ENCODE measurements at places on chromosomes 1 and 21.

DNA sequence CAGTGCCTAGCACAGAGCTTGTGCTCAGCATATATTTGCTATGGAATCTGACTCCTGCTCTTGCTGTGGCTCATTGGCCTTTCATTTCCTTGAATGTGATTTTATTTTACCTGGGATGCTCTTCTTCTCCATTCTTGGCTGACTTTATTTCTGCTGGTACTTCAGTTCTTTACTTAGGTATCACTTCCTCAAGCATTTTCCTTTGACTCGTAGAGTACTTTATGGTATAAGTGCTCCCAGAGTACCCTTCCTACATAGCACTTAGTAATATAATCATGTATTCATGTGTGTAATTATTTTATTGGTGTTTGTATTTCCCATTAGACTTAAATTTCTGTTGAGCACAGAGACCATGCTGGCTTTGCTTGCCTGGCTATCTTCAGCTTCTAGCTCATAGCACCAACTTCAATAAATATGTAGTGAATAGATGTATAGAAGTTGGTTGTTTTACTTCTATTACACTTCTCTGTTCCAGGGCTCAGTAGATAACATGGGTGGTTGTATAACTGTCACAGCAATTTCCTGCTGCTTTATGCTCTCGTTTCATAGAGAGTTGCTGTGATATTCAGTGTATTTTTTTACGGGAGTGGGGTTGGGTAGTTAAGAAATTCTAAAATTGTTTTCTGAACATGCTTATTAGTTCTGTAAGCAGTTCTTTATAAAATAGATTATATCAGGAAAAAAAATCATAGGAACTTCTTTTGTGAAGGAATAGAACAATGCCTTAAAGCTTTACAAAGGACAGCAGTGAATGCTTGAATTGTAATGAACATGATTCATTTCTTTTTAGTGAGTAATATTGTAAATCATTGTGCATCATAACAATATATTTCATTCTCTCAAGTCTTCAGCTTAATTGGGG lies 112.2 kb downstream of the NEK7 start:
- DNase-seq = no peak

GRCh38 chr1:239735111-239735510 lies 348.7 kb downstream of the CHRM3 start:
- no peak for DNase-seq

DNA sequence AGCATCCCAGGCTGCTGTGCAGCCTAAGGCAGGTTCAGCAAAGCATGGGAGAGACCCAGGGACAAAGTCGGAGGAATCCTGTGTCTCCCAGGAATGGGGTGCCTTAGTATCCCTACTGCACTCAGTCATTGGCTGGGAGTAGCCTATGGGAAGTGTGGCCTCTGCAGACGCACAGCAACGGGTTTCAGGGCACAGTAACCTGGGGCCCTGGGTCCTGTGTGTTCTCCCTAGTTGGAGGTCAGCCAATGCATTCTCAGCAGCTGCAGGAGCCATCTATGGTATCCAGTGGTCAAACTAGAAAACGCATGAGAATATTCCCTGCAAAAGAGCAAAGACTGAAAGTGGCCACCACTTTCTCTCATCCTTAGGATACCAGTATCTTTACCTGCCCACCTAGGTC lies 13.7 kb upstream of the C1orf21 start:
- no peak for DNase-seq

- DNase-seq = no peak
Measured at GRCh38 chr1:192571668-192572067, 3.9 kb upstream of the RGS1 start.

- peak; percentile 67 for DNase-seq
Measured at GRCh38 chr1:64623750-64624191, 121.1 kb upstream of the RAVER2 start.

- DNase-seq = no peak
Measured at GRCh38 chr1:57854436-57854835, 430.6 kb upstream of the DAB1 start.

DNA sequence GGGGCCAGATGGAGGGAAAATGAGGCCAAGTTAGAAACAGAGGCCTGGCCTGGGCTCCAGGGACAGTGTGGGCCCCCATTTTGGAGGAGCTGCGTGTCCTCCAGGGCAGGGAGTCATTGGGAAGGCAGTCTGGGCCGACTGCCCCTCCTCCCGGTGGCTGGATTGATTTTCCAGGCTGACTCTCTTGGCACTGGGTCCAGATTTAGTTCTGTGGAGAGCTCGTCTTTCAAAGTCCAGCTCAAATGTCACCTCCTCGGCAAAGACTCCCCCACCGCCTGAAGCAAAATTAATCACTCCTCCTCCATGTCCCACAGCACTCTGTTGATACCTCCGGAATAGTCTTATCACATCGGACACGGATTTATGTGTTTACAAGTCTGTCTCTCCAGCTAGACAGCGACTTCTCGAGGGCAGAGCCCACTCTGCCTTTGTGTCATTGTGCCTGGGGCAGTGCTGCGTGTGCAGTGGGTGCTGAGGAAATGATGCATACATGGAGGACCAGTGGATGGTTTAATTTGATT lies 175.1 kb downstream of the CAMTA1 start:
- no peak for DNase-seq

DNA sequence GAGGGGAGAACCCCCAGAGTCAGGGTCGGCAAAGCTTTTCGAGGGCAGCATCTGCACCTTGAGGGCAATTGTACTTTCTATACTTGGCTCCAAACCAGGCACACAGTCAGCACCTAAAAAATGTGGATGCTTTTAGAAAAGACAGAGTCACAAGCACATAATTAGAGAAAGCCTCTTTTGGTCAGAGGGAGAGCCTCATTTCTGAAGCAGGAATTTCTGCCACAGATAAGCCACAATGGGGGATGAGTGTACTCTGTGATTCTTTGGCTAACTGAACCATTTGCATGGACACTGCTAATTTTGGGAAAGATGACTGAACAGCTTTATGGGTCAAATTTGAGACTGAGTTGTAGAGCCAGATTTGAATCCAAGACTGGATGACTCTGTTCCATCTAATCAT lies 635.7 kb downstream of the KIF26B start:
- DNase-seq = no peak

GRCh38 chr1:182308826-182309225 lies 82.8 kb downstream of the GLUL start:
- no peak for DNase-seq

GRCh38 chr21:16534408-16535101 lies 804.8 kb downstream of the USP25 start:
- peak; percentile 79 for DNase-seq

- no peak for DNase-seq
Measured at GRCh38 chr1:23466423-23466989, 17.5 kb downstream of the ASAP3 start.

DNA sequence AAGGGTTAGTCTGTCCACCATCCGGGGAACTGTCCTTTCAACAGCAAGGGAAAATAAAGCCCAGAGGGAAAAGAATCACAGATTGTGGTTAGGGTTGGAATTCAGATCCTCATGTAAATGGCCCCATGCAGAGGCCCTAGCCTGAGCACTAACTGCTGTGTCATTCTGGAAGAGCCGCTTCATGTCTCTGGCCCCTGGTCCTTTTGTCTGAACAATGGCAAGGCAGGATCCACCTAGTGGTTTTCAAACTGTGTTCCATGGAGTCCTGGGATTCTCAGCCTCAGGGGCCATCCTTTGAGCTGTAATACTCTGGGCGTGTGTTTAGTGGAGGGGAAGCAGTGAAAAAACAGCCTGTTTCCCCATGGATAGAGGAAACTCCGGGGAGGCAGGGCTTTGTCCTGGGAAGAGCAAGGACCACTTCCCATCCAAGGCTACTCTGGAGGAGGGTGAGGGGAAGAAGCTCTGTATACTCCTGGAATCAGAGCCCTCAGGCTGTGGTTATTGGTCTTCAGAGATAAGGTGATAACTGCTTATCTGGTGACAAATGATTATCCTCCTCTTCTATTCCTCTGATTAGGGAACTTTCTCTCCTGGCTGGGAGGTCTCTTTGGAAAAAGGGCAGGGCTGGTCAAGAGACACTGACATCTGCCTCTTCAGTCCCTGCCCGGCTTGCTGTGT lies 19.2 kb downstream of the PAX7 start:
- no peak for DNase-seq

- DNase-seq = peak; percentile 12
Measured at GRCh38 chr1:177959811-177960515, 9.9 kb downstream of the SEC16B start.

GRCh38 chr1:242745079-242745478 lies 220.6 kb upstream of the PLD5 start:
- no peak for DNase-seq

DNA sequence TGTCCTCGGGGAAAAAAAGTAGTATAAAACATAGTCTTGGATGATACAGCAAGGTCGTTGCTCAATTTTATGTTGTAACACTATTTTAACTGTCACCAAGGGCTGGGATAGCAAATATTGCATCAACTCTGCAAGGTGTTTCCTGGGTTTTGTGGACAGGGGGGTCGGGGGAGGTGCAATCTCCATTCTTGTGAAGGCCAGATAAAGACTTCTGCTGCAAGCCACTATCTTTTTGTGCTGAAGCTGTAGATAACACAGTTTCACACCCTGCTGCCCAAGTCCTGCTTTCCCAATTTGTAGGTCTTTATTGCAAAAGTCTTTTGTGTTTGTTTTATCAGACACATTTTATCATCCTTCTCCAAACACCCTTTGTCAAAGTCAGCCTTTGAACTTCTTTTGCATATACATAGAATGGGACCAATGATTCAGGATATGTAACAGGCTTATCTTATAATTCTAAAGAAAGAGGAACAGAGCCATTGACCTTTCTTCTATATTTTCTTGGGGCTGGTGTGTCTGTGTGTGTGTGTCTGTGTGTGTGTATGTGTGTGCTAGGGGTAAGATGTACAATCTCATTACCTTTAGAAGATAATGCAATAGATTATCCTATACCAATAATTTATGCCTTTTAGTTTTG lies 140.6 kb downstream of the RUNX1 start:
- no peak for DNase-seq

DNA sequence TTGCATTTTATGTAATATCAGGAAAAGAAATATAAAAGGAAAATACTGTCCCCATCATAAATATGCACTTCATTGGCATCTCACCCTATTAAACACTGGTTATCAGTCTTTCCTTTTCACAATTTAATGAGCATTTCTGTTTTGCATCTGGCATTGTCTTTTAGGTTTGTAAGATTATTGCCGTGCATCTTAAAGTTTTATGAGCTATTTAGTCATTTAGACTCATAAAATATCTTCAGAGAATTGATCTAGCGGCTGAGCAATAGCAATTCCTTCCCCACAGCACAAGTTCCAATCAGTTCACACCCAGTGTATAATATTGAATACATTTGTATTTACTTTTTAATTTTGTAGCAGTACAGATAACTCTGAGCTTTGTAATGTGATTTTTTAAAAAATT lies 112.3 kb upstream of the C1orf105 start:
- DNase-seq = no peak

- DNase-seq = no peak
Measured at GRCh38 chr1:68473060-68473459, 23.3 kb upstream of the RPE65 start.

DNA sequence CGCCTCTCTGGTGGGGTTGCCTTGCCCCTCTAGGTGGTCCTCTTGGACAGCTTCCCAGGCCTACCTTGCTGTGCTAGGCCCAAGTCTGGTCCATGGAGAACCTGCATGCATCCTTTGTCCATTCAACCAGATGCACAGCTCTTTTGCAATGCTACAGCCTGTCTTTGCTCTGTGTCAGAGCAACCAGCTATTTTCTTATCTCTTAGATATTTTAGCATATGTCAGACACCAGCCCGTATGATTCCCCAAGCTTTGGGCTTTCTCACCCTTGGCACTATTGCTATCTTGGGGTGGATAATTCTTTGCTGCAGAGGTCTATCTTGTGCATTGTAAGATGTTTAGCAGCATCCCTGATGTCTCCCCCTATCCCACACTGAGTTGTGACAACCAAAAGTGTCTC lies 32.3 kb downstream of the TNN start:
- no peak for DNase-seq

- peak; percentile 79 for DNase-seq
Measured at GRCh38 chr1:41977326-41977725, 58.6 kb upstream of the HIVEP3 start.

GRCh38 chr1:77796695-77797405 lies 17.4 kb downstream of the MIGA1 start:
- no peak for DNase-seq

DNA sequence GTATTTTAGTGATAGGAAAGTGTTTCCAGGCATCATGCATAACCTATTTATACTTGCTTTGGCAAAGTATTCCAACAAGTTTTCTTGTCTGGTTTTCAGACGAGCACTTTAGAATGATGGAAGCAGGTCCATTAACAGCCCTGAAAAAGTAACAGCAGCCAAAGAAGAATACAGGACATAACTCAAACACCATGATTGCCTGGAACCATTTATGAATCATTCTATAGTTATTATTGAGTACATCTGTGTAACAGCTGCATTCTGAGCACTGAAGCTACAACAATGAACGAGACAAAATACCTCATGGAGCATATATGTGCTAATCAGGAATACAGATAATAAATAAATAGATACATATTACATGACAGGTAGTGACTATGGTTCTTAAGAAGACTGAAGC lies 12.6 kb downstream of the IL10RB start:
- DNase-seq = no peak

DNA sequence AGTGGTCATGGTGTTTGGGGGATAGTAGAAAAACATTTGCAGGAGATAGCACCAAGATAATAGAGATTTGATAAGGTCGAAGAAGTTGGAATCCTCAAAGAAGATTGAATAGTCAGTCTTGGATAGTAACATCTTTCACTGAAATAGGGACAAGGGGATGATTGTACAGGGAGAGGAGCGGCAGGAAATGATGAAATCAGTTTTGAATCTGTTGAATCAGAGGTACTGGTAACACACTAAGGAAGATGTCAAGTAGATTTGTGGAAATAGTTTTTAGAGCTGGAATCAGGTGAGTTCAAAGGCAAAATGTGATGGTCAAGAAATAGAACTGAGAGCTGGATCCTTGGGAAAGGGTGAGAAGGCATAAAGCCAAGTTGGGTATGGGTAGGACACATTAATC lies 26.5 kb downstream of the CAP1 start:
- DNase-seq = no peak

DNA sequence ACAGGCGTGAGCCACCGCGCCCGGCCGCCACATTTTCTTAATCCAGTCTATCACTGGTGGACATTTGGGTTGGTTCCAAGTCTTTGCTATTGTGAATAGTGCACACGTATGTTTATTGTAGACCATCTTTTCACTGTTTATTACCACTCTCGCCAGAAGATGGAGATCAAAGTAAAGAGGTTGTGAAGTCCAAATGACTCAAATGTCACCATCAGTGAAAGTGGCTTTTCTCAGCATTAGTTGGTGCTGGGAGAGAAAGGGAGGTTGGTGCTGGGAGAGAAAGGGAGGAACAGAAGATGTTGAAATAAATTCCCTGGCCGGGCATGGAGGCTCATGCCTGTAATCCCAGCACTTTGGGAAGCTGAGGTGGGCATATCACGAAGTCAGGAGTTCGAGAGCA lies 10.4 kb upstream of the UHMK1 start:
- no peak for DNase-seq

- no peak for DNase-seq
Measured at GRCh38 chr1:53740621-53741105, 1.7 kb upstream of the GLIS1 start.

GRCh38 chr1:114078116-114078515 lies 75.6 kb downstream of the SYT6 start:
- DNase-seq = no peak

All from COR-L47 (cell line).